Purkinje cell (primary cell): ENCODE measurements at places on chromosomes 4 and X. TPM values are rescaled to one million over a fixed set of nuclear protein-coding genes. Genes with fewer than 3 reads are reported as not detected.

RAI2 gene
- 0.73 and 1.9 TPM in 2 replicates for polyA plus RNA-seq

FBXW7 gene
- polyA plus RNA-seq, result 54.2 and 121 TPM in 2 replicates

GPRIN3 gene
- 0.83 and 0.92 TPM in 2 replicates for polyA plus RNA-seq

POU3F4 gene
- 0.24 and 0.95 TPM in 2 replicates for polyA plus RNA-seq

RHOXF1 gene
- polyA plus RNA-seq, result 1.8 TPM in 1 of 2 replicates, not detected in the other

CCNA2 gene
- polyA plus RNA-seq, result 3.2 and 4.8 TPM in 2 replicates

AMTN gene
- polyA plus RNA-seq, result not detected in 2 replicates

NSG1 gene
- polyA plus RNA-seq, result 1,066 and 1,375 TPM in 2 replicates

SHROOM2 gene
- 19.2 and 30.5 TPM in 2 replicates for polyA plus RNA-seq

GPR34 gene
- polyA plus RNA-seq, result 1.0 and 2.6 TPM in 2 replicates

PRSS12 gene
- 0.55 TPM in 1 of 2 replicates, not detected in the other for polyA plus RNA-seq

GLRB gene
- 193 and 222 TPM in 2 replicates for polyA plus RNA-seq

PGRMC1 gene
- polyA plus RNA-seq, result 117 and 152 TPM in 2 replicates

KLHL4 gene
- polyA plus RNA-seq, result 41.9 and 48.5 TPM in 2 replicates

DNAAF6 gene
- polyA plus RNA-seq, result not detected in 2 replicates

SCD5 gene
- polyA plus RNA-seq, result 439 and 536 TPM in 2 replicates

IDH3G gene
- 85.8 and 95.3 TPM in 2 replicates for polyA plus RNA-seq

TEX13B gene
- polyA plus RNA-seq, result not detected in 2 replicates

HDAC8 gene
- polyA plus RNA-seq, result 22.1 and 29.0 TPM in 2 replicates

IL13RA1 gene
- polyA plus RNA-seq, result 0.48 and 1.7 TPM in 2 replicates

ARHGAP6 gene
- polyA plus RNA-seq, result 0.50 and 0.62 TPM in 2 replicates

HAUS3 gene
- 4.7 and 6.1 TPM in 2 replicates for polyA plus RNA-seq

NUDT10 gene
- polyA plus RNA-seq, result 11.0 and 16.6 TPM in 2 replicates

SOD3 gene
- not detected in 2 replicates for polyA plus RNA-seq

CSAG2 gene
- not detected in 2 replicates for polyA plus RNA-seq

NPFFR2 gene
- polyA plus RNA-seq, result 0.12 TPM in 1 of 2 replicates, not detected in the other

CITED1 gene
- 3.6 and 10.1 TPM in 2 replicates for polyA plus RNA-seq

XPNPEP2 gene
- not detected in 2 replicates for polyA plus RNA-seq

FAM53A gene
- not detected in 2 replicates for polyA plus RNA-seq

COL4A6 gene
- polyA plus RNA-seq, result 0.26 TPM in 1 of 2 replicates, not detected in the other
